Jurkat, Clone E6-1 (cell line): ENCODE measurements at places on chromosomes 4 and X.

GRCh38 chr4:145420595-145421214, 60.9 kb upstream of the SMAD1 start:
- DNase-seq: no peak

GRCh38 chr4:15352524-15352923, 75.3 kb upstream of the C1QTNF7 start:
- no peak for DNase-seq

DNA sequence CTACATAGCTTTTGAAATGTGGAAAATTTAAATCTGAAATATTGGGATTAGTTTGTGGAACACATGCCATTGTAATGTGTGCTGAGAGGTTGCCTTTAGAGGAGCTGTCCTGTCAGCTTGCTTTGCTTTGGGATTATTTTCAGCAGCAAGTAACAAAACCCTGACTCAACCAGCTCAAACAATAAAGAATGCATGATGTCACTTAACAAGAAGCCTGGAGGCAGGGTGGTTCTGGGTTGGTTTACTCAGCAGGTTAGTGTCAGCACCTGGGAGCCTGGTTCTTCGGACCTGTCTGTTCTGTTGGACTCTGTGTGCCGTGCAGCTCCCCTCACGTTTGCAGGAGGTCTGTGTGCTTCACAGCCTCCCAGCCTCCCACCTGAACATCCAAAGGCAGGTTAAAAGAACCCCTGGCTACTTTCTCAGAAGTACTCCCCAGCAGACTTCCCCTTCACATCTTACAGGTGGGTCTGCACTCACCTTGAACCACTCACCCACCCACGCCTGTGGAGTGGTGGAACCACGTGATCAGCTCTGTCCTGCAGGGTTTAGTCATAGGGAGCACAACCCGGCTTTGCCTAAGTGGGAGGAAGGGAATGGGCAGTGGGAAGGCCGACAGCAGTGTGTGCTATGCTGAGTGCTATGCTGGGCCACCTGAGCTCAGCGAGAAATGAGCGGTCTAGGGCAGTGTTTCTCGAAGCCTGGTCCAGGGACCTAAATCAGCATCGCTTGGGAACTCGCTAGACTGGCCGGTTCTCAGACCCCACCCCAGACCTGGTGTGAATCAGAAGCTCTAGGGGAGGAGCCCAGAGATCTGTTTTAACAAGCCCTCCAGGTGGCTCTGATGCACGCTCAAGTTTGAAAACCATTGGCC, 20.4 kb downstream of the TMEM131L start:
- DNase-seq: no peak

DNA sequence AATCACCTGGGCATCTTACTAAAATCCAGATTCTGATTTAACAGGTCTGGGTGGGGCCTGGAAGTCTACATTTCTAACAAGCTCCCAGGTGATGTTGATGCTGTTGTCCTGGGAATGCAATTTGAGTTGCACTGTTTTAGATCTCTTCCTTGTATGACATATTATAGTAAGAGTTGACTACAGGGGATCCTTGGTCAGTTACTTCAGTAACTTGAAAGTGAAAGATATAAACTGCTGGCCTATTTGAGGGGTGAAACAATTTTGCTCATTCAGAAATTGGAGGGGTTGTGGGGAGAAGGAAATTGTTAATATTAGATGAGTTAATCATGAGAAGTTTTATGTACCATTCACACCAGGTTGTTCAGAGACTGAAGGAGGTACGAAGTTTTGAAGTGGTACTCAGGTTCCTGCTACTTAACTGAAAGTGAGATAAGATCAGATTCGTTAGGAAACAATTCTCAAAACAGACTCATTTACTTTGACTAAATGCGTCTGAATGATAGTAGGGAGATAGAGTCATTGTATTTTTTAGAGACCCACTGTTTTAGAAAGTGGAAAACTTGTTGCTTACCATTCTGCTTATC, 12.5 kb downstream of the SH2D1A start:
- DNase-seq: peak; percentile 83

DNA sequence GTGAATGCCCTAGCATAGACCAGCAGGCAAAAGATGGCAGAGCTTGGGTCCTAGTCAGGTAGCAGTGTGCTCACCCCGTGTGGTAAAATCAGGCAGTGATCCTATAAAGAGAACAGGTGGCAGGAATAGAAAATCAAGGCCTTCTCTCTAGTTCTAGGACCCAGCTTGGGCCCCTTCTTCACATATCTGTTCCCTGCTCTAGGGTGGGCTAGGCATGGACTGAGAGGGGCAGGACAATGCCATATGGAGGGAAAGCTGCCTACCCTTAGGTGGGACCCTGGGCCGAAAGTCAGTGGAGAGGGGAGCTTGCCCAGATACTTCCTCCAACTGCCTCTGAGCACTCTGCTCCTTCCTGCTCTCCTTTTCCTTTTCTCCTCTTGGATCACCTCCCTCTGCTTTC, 117.4 kb upstream of the NALF2 start:
- no peak for DNase-seq

DNA sequence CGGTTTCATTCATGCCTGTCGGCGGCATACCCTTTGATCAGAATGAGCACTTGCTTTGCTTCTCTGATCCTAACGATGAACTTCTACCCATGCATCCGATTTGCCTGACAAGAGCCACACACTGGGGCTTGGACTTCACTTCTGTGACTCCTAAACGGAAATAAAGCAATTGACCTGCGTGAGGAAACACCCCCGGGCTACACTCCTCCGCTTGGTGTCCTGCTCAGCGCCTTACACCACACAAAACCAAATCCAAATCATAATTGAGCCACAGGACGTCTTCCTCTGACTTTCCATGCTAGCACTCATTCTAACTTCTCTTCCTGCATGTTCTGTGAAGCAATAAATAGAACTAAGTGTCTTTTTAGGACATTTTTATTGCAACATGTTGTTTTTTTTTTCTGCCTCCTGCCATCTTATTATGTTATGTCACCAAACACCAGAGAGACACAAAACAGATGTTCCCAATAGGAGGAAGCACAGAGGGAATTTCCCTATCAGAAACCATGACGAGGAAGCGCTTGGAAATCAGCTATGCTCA, 110.8 kb upstream of the FAM9B start:
- no peak for DNase-seq

DNA sequence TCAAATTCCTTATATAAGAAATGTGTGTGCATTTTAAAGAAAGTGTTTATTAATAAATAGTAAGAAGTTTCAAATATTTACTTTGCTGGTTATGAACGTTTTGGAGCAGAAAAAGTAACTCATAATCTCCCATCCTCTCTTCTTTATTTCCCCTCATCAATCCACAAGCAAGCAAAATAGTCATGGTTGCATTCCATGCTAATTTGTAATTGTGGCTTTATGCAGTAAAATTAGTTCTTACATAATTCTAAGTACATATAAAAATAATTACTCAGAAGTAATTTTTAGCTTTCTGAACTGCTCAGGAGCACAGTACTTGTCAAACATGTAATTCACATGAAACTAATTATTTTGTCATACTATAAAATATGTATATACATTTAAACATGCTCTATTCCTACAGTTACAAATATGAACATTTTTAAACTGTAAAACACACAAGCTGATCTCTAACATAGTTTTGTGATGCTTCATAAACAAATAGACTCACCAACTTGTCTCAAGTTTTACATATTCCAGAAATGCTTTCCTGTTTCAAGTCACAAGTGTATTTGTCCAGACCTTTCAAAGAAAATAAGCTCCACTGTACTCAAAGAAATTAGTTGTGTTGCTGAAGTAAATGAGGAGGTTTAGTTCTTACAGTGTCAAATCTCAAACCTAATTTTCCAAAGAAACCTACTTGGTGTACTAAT, 218.9 kb downstream of the PABPC4L start:
- no peak for DNase-seq

- no peak for DNase-seq
Measured at GRCh38 chrX:99795495-99795894, 614.6 kb downstream of the PCDH19 start.

GRCh38 chr4:145679520-145679919, 426 bp upstream of the C4orf51 start:
- DNase-seq: no peak

DNA sequence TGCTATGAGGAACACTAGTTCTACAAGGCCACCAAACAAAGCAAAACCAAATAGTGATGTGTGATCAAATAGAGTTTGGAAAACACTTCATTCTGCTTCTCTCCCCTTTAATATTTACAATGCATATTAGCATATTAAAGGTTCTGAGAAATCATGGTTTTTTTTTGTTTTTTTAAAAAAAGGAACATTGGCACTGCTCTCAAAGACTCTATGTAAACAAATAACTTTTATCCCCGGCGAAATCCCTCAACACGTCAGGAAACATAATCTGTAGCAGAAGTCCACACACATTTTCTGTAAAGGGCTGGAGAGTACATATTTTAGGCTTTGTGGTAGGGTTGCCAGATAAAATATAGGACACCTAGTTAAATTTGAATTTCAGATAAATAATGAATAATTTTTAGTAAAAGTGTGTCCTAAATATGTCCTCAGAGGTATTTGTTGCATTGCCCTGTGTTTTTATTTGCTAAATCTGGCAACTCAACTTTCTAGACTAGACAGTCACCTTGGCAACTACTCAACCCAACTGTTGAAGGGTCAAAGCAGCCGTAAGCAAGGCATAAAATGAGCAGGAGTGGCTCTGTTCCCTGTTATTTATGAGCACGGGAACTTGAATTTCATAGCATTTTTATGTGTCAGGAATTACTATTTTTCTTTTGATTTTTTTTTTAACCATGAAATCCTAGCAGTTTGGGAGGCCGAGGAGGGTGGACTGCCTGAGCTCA, 8.6 kb downstream of the SPATA4 start:
- DNase-seq: no peak

DNA sequence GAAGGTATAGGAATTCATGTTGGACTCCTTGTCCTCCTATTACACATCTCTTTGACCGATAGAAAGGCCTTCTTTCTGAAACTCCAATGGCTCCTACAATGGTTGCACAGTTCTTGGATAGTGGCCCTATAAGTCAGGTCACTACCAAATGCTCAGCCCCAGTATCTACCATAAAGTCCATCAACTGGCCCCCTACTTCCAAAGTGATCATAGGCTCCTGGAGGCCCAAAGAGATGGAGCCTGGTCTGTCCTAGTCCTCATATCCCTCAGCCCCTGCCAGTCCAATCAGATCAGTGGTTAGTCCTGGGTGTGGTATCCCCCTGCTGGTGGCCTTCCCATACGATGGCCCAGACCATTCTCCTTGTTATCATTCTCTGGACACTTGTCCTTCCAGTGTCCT, 30.3 kb downstream of the SULT1E1 start:
- DNase-seq: no peak

DNA sequence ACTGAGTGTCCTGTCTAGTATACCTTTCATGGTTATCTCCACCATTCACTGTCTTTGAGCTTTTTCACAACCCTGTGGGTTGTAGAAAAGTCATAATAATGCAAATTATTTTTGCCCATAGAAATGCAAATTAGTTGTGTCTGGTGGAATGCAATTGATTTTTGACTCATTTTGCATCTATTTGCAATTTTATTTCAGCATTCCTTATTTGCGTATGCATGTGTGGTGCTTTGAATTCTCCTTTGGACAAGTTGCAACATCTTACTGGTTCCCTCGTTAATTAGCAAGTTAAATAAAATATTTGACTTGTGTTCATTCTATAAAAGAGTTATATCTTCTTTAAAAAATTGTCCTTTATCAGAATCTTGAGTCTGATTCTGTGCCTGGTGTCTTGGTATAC, 297.3 kb upstream of the CASK start:
- DNase-seq: no peak

DNA sequence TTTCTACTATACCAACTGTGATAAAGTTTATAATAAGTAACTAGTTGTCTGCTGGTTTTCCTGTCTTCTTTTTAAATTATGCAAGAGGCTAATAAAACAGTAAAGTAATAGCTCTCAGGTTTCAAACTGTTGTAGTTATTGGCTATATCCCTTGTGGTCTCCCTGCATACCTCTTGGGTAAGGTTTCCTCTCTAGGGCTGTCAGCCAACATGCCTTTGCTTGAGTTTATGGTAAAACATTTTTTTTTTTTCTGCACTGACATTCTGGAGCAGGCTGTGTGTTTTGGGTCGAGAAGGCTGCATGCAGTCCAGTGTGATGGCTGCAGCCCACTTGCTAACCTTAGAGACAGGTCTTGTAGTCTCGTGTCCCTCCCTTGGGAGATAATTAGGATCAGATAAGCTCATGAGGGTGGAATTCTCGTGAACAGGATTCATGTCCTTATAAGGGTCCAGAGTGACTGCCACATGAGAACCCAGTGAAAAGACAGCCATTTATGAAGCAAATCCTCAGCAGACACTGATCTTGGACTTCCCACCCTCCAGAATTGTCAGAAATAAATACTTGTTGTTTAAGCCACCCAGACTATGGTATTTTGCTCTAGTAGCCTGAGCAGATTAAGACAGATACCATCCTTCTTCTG, 831.2 kb downstream of the CCSER1 start:
- DNase-seq: no peak

GRCh38 chr4:146190456-146190855, 14.9 kb downstream of the LSM6 start:
- DNase-seq: no peak

DNA sequence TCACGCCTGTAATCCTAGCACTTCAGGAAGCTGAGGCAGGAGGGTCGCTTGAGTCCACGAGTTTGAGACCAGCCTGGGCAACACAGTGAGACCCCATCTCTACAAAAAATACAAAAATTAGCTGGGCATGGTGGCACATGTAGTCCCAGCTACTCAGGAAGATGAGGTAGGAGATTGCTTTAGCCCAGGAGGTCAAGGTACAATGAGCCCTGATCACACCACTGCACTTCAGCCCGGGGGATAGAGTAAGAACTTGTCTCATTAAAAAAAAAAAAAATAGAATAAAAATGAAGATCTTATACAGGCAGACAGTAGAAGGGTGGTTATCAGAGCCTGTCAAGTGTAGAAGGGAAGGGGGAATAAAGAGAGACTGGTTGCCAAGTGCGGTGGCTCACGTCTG, 116.9 kb downstream of the PDS5A start:
- DNase-seq: no peak

DNA sequence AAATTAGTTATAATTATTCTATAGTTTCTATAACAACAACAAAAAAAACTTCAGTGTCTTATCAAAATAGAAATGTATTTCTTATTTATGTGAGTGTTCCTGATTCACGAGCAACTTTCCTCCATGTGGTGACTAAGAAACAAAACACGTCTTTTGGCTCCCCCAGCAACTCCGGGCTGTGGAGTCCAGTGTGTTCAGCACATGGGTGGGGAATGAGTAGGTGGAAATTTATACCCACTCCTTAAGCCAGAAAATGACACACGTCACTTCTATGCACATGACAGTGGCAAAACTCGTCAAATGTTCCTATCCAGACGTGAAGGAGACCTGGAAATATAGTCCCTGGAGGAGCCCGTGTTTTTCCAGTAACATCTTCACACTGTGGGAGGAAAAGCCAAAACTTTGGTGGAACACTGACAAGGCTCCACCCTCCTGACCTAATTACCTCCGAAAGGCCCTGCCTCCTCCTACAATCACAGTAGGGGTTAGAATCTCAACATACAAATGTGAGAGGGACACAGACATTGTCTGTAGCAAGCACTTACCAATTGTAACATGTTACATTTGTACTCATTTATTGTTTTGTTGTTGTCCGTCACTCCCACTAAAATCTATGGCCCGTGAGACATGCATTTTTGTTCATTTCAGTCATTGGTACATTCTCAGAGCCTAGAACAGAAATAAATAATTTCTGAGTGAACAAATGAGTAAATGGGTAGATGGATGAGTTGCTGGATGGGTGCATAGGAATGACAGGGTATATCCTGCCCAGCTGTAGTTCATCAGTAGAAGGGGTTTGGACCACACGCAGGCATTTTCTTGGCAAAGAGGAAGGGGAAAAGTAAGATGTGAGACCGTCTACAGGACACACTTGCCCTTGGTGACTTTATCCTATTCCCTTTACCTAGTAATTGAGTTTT, 605.8 kb upstream of the TENM3 start:
- no peak for DNase-seq
